NCI-H2081 (cell line): ENCODE measurements at places on chromosomes 6 and 20.

DNA sequence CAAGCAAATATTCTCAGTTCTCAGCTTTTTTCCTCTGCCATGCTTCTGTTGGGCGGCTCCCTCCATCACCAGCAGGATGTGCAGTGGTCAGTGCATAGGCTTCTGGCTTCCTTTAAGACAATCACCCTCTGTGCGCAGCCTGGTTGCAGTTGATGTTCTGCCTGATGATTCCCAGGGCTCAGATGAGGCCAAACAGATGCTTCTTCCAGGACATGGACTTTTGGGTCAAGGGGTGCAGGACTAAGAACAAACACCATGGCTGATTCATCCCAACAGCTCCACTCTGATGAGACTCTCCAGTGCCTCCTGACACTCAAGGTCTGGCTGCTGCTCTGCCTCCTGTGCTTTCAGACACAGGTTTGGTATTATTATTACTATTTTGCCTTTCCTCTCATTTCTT lies 554.8 kb upstream of the CDH4 start:
- DNase-seq = no peak

GRCh38 chr6:12602951-12603672 lies 113.5 kb upstream of the PHACTR1 start:
- peak; percentile 17 for DNase-seq

- DNase-seq = no peak
Measured at GRCh38 chr6:121439475-121439874, 4.0 kb downstream of the GJA1 start.

DNA sequence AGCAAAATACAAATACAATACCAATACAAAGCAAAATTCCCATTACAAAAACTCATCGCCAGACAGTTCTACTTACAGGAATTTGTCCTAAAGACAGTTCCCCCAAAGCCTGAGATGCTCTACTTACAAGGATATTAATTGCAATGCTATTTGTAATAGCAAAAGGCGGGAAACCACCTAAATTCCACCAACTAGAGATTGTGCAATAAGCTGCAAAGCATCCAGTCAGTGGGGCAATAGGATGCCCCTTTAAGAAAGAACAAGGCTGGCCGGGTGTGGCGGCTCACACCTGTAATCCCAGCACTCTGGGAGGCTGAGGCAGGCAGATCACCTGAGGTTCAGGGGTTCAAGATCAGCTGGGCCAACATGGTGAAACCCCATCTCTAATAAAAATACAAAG lies 39.1 kb downstream of the FAM209B start:
- DNase-seq = no peak

DNA sequence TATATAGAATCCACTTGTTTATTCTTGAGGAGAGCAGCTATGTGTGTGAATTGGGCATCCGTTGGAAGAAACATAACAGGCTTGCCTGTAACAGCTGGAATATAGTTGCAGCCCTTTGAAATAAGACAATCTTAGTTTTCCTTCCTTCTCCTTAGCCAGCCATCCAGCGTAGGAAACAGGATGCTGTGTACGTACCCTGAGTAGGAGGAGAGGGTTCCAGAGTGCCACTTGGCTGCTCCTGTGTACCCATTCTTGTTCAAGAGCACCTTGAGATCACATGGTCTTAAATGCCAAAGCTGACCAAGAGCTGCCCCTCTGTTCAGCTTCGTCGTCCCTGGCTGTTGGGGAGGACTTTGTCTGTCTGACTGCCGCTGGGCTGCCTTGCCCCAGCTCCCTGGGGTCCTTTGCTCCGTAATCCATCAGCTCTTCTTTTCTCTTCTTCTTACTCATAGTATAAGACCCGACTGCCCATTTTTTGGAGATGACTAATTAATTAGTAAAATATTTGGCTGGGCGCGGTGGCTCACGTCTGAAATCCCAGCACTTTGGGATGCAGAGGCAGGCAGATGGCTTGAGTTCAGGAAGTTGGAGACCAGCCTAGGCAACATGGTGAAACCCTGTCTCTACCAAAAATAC lies 49.0 kb downstream of the RREB1 start:
- no peak for DNase-seq

GRCh38 chr6:144661116-144661806 lies 376.1 kb downstream of the UTRN start:
- peak; percentile 51 for DNase-seq

GRCh38 chr6:132067286-132067685 lies 116.1 kb upstream of the CCN2 start:
- peak; percentile 56 for DNase-seq

GRCh38 chr6:46437671-46438221 lies 53.5 kb downstream of the RCAN2 start:
- no peak for DNase-seq

- no peak for DNase-seq
Measured at GRCh38 chr6:130111031-130111430, 92.7 kb downstream of the L3MBTL3 start.

- no peak for DNase-seq
Measured at GRCh38 chr6:33082702-33083101, 6.9 kb downstream of the HLA-DPB1 start.

DNA sequence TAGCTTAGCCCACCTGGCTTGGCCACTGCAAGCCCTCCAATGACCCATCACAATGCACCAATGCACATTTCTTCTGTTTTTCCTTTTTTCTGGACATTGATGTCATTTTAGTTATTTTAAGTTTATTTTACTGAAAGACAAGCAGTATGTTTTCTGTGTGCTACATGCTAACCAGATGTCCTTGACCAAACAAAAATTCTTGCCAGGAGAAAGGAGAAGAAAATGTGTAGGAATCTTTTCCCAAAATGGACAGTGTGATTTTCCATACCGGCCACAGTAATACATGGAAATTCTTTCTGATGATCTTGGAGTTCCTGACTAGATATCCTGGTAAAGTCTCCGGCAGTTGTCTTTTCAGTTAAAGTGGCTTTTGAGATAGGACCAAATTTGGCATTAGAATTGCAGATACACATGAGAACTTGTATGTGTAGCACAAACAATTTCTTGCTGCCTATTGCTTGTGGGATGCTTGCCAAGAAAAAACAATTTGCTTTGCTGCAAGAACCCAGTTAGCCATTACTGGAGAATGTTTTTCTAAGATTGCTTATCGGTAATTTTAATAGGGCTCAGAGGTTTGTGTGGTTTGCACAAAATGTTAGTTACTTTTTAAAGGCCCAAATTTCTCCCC lies 696.5 kb upstream of the CITED2 start:
- no peak for DNase-seq

DNA sequence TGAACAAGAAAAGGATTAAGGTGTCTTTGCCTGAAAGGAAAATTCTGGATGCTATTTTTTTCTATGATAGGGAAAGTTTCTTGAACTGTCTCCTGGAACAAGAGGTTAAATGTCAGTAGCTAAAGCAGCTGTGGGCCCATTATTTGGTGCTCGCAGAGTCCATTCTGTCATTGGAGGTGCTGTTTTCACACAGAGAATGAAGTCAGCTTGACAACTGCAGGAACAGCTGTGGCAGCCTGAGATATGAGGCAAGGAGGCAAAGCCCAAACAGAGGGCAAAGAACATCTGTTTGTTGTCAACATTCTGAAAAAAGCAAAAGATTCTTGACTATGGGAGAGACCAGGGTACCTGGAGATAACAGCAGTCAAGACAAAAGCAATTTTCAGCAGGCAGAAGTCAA lies 548.2 kb downstream of the KIF16B start:
- no peak for DNase-seq

GRCh38 chr6:165308926-165309731 lies at the start of gene C6orf118:
Gene C6orf118 (minus strand): TSS chr6:165309605. CDS start chr6:165309586, 19 bp downstream.
- DNase-seq = peak; percentile 48

DNA sequence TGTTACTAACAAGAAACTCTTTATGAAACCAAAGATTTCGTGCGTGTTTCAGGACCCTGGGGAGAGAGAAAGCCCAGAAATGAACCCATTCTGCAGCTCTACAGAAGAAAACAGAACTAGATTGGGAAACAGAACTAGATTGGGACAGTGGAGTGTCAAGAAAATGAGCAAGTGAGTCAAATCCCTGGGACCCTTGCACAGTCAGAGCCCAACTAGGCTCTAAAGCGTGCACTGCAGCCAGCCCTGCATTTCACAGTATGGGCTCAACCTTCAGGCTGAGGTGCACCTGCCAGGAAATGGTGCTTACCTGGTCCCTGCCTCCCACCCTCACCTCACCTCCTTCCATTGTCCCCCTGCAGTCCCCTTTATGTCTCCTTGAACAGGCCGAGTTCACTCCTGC lies 39.7 kb downstream of the BFSP1 start:
- DNase-seq = no peak

GRCh38 chr20:36110994-36111393 lies 43.5 kb upstream of the EPB41L1 start:
- no peak for DNase-seq
